ENCODE measurements at places on chromosomes 13 and 19. TPM values are rescaled to one million over a fixed set of nuclear protein-coding genes. Genes with fewer than 3 reads are reported as not detected.

Gene LGALS4
- 1.0 TPM for total RNA-seq

Gene ODAD3
- 5.3 TPM for total RNA-seq

Gene SYCN
- not detected for total RNA-seq

Gene ZNF667
- 19.4 TPM for total RNA-seq

Gene WDR88
- total RNA-seq, result 0.22 TPM
